ENCODE measurements at places on chromosomes 5 and 9.
A peak's percentile ranks its signal among the peaks of the same experiment; 100 is the strongest.

- no peak for DNase-seq
These were observed 79.8 kb upstream of the BOD1 start for GRCh38 chr5:173696216-173696615.

- no peak for DNase-seq
These were observed 111.7 kb upstream of the NEK6 start for GRCh38 chr9:124146031-124146561.

DNA sequence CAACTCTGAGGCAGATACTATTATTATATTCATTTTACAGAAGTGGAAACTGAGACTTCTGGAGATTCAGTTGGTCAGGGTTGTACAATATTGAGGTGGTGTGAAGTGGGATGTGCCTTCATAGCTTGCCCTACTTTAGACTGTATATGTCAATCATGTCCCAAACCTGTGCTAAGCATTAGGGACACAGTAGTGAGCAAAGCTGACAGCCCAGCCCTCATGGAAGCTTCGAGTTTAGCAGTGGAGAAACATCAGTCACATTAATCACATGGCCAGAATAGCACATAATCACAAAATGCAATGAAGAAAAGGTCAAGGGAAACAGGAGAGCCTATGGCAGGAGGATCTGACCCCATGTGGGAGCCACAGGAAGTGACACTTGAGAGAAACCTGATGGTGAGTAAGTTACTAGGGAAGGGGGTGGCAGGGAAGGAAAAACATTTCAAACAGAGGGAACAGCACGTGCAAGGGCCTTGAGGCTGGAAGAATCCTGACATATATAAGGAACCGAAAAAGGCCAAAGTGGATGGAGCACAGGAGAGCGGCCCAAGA lies 20.5 kb upstream of the RALGPS1 start:
- no peak for DNase-seq

- no peak for DNase-seq
These were observed 115.2 kb upstream of the CXCL14 start for GRCh38 chr5:135694012-135694411.

DNA sequence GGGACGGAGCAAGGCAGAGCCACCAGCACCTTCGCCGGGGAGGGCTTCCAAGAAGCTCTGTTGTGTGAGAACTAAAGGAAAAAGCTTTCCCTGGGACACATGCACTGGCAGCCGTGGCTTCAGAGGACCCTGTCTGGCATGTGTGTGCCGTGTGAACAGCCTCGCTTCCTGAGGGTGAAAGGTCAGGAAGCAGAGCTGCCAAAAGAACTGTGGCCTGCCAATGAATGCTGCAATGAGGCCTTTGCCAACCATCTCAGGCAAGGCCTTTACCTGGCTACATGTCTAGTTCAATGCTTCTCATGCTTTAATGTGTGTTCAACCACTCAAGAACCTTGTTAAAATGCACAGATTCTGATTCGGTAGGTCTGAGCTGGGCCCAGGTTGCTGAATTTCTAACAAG lies 53.5 kb downstream of the NIPSNAP3B start:
- DNase-seq = no peak

DNA sequence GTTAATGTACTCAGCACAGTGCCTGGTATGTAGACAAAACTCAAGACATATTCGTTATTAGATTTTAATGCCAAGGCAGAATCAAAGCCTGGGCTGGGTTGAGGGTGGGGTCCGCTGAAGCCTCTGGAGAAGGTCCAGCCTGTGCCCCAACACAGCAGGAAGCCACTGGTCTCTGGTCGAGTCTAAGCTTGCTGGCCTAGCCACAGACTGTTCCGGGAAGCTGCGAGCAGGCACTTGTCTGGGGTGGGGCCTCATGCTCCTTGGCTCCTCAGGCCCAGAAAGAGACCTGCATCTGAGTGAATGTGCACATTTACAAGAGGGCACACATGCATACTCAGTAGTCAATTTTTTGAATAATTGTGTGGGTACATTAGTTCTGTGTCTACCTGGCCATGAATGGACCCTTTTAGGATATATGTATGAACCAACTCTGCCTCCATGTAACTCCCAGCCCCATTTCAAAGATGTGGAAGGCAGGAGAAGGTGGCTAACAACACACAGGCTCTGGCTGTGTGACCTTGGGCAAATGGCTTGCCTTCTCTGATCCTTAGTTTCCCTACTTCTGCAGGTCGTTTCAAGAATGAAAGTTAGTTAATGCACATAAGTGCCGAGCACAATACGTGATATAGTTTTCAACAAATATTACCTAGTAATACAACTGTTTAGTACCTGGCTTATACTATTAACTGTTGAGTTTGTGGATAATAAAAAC lies 18.3 kb downstream of the FAT2 start:
- no peak for DNase-seq

DNA sequence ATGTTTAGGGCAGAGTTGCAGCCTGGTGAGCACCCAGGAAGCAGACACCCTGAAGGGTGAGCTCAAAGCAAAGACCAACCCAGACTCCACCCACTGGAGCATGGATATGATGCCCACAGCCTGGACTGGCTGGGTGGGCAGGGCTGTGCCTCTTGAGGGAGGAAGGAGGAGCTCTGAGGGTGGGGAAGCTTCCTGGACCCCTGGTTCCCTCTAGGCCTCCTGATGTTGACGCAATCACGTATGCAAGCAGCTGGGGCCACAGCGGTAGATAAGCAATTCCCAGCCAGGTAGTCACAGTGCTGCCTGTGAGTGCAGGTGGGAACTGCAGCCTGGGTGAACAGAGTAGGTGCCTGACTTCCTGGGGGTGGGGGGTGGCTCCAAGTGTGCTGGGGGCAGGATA lies 271.5 kb downstream of the CDK5RAP2 start:
- DNase-seq = no peak

- DNase-seq = no peak
These were observed 307.7 kb downstream of the ADGRV1 start for GRCh38 chr5:90866333-90866732.

- no peak for DNase-seq
These were observed 14.9 kb upstream of the TMEM267 start for GRCh38 chr5:43498581-43498980.

DNA sequence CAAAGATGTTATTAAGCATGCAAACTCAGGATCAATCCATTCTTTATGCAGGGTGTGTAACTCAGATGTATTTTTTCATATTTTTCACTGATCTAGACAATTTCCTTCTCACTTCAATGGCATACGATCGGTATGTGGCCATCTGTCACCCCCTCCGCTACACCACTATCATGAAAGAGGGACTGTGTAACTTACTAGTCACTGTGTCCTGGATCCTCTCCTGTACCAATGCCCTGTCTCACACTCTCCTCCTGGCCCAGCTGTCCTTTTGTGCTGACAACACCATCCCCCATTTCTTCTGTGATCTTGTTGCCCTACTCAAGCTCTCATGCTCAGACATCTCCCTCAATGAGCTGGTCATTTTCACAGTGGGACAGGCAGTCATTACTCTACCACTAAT lies 435 bp downstream of the OR1J4 start:
- no peak for DNase-seq

DNA sequence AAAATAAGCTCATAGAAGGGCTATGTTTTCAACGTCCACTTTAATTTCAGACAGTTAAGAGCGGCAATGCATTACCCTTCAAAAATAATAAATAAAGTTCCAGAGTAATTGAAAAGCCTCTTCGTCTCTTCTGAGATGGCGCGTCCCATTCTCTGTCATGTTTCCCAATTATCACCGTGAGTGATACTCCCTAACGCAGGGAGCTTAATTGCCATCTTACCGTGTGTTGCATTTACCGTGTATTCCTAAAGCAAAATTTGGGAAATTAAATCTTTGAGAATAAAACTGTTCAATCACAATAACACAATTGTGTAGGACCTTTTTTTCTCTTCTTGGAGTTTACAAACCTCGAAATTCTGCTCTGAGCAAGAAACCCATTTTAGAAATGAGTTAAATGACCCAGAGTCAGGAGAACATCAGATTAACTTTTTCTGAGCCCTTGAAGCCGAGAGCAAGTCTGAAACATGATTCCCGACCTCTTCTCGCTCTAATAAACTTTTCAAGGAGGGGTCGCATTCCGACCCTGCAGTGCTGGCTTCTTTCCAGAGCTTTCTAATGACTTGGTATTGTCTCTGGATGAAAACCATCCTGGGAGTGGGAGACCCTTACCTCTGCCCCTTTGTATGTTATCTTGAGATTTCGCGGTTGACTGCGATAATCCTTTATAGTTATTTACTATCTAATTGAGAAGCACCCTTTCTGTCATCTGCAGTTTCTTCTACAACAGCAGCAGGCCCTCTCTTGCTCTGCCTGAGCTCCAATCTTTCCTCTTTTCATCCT lies 251.5 kb downstream of the FSTL4 start:
- no peak for DNase-seq

DNA sequence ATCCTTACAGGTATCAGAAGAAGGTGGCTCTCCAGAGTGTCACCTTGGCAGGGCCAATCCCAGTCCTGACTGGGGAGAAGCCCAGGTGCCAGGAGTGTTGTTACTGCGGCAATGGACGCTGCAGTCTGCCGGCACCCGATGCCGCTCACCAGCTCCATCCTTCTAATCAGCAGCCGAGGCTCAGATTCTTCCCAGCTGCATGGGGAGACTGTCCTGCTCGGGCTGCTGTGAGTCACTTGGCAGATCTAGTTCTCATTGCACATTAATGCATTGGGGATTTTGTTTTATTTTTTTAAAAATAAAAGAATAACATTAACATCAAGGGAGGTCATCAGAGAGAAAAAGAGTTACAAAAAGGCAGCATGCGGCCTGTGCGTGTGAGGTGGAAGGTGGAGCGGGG lies 115.8 kb downstream of the MTX3 start:
- no peak for DNase-seq

- DNase-seq = peak; percentile 24
These were observed 14.2 kb upstream of the FRRS1L start for GRCh38 chr9:109181284-109181683.

DNA sequence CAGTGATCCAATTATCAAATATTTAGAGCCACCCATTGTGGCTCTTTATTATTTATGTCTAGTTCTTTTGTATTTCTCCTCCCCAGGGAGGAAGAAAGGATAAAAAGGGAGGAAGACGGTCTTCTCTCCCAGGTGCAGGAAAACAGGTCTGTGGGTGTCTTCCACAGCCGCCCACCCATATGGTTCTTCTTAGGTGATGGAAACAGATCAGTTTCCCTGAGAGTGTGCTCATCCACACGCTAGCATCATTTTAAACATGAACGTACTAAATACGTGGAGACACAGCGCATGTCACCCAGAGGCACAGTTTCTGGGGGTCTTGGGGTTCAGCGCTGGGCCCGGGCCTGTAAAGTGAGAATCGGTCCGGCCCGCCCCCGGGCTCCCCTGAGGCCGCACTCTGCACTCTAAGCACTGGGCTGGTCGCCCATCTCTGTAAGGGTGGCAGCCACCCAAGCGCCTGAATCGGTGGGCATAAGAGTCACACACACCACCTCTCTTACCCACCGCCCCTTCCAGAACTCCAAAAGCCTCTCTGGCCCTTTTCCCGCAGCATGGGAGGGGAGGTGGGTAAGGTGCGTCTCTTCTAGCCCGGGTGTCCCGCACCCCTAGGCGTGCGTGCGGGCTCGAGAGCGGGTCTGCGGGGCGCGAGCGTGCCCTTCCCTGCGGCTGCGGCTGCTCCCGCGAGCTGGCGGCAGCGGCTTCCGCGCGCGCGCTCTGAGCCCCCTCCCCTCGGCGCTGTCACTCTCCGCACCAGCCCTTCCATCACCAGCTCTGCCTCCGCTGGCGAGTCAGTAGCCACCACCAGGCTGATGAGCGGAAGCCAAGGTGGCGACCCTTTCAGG lies 1.3 kb downstream of the PTCH1 start:
- DNase-seq = peak; percentile 31

- DNase-seq = no peak
These were observed 103.6 kb downstream of the LURAP1L start for GRCh38 chr9:12878351-12878978.

DNA sequence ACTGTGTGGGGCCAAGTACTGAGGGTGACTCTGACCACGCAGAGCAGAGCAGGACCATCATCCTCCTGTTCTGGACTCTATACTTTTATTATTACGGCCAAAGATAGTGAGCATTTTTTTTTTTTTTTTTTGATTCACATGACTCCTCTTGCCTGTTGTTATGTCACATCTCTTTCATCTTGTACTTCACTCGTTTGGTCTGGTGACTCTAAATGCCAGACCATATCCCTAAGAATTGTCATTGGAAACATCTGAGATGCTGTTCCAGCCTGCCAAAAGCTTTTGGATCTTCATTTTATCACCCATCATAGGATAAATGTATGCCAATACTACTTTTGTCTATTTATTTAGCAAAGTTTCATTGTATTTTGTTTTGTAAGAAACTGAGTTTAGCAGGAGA lies 168.2 kb upstream of the RAI14 start:
- no peak for DNase-seq

GRCh38 chr5:116379306-116379705 lies 195.3 kb downstream of the SEMA6A start:
- DNase-seq = no peak

DNA sequence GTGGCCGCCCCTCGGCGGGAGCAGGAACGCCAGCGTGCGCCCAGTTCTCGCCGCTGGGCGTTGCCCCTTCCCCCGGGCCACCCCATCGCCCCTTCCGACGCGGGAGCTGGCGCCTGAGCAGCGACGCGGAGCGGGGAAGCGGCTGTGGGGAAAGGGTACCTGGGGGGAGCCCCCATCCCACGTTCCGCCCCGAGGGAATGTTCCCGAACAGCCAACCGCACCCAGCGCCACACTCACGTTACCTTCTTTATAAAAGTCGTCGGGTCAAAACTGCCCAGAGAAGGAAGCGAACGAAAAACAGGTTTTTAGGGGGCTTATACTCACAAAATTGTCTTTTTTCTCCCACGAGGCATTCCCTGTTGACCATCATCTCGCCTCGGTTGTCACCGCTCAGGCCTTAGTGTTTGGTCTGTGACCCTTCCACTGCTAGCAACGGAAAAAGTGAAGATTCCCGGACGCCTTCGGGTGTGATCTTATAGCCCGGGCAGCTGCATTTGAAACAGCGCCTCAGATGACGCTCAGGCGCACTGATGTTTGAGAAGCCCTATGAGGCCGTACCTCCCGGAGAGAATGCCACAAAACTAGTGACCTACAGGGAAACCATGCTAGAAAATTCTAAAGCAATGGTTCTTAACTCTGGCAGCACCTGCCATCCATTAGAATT lies 475 bp upstream of the GOLM1 start:
- no peak for DNase-seq

GRCh38 chr5:112210430-112211005 lies 208.6 kb downstream of the EPB41L4A start:
- DNase-seq = peak; percentile 1

DNA sequence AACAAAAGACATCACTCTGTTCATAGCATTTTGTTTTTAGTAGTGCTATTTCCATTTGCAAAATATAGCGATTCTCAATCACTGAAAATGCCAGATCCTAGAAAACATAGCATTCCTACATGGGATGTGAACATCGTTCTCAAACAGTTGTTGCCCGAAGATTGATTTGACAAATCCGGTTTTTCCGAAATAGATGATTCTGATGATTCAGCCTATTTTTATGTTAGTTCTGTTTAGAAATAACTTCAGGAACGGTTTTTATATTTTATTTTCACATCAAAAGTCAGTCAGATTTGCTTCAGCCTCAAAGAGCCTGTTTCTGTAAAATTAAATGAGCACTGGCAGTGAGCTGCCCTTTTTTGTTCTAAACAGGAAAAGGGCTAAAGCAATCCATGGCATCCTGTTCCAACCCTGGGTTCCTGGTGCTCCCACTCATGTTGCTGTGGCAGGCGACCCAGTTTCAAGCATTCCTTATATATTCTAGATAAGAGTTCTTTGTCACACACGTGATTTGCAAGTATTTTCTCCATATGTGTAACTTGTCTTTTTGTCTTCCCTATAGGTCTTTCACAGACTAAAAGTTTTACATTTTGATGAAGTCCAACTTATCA lies 14.2 kb upstream of the PSIP1 start:
- no peak for DNase-seq

Measured in CD4-positive, alpha-beta memory T cell (primary cell).